ENCODE measurements at places on chromosomes 3 and 15.

- no peak for DNase-seq
Measured at GRCh38 chr3:100175637-100176280, 61.5 kb upstream of the FILIP1L start.

GRCh38 chr15:73881579-73882320, 8.4 kb downstream of the TBC1D21 start:
- no peak for DNase-seq

DNA sequence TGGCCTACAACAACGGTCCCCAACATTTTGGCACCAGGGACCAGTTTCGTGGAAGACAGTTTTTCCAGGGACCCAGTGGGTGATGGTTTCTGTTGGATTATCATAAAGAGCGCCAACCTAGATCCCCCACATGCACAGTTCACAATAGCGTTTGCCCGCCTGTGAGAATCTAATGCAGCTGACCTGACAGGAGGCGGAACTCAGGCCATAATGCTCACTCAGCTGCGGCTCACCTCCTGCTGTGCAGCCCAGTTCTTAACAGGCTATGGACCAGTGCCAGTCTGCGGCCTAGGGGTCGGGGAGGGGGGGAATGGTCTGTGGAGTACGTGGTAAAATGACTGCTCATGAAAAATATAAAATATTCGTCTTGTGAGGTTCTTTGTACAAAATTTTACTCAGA, 518.5 kb upstream of the CADM2 start:
- DNase-seq, result no peak

- DNase-seq, result no peak
Measured at GRCh38 chr3:78913711-78914110, 854.1 kb downstream of the ROBO1 start.

- DNase-seq, result no peak
Measured at GRCh38 chr3:67090474-67090873, 92.4 kb downstream of the KBTBD8 start.

- DNase-seq, result no peak
Measured at GRCh38 chr3:42476225-42477125, 26.0 kb upstream of the VIPR1 start.

Measured in cortex of kidney (tissue), 1 donor.